ENCODE measurements at places on chromosomes 2 and 18.

DNA sequence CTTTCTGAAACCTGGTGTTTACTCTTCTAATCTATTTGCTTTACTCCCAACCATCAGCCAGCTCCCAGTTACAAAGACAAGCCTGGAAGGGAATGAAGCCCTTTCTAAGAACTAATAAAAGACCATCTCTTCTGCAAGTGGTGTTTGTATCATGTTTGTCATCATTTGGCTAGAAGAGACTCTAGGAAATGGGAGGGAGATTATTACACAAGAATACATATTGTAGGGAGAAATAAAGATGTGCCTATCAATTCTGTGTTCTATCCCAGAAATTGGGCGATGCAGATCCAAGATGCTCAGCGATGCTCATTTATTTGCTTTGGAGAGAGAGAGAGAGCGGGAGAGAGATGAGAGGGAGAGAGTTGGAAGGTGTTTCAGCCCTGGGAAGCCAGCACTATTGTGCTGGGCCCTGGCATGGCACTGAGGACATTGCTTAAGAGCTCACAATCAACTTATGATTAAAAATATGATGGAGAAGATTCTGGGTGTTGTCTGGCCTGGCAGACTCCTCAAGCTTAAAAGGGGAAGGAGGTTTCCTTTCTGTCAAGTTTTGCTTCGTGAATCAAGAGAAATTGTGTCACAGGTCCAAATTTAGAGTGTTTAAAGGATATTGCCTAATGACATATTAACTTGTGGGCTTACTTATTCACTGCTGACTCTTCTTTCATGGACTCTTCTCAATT is 41.8 kb upstream of the AFF3 start:
- no peaks in the 10 kb centered on the region for H3K27me3 ChIP-seq
- H3K4me1 ChIP-seq = no peaks in the 10 kb centered on the region
- no peak overlapping the region for H3K4me3 ChIP-seq
- H3K36me3 ChIP-seq = no peaks in the 10 kb centered on the region
- H3K27ac ChIP-seq = no peak overlapping the region

GRCh38 chr2:65351234-65351947 is 81.0 kb downstream of the SPRED2 start:
- H3K4me1 ChIP-seq = no peaks in the 10 kb centered on the region
- DNase-seq = no peak
- H3K36me3 ChIP-seq = no peaks in the 10 kb centered on the region
- H3K27me3 ChIP-seq = peaks cover 20% of the 10 kb centered on the region
- no peak overlapping the region for H3K27ac ChIP-seq

GRCh38 chr2:199956062-199956380 is 639 bp downstream of the MAIP1 start:
- DNase-seq = no peak
- H3K36me3 ChIP-seq = no peaks in the 10 kb centered on the region
- peak overlapping the region; percentile 98 for H3K27ac ChIP-seq
- H3K4me1 ChIP-seq = peaks cover 55% of the 10 kb centered on the region
- H3K4me3 ChIP-seq = peak overlapping the region; percentile 96
- H3K27me3 ChIP-seq = no peaks in the 10 kb centered on the region

DNA sequence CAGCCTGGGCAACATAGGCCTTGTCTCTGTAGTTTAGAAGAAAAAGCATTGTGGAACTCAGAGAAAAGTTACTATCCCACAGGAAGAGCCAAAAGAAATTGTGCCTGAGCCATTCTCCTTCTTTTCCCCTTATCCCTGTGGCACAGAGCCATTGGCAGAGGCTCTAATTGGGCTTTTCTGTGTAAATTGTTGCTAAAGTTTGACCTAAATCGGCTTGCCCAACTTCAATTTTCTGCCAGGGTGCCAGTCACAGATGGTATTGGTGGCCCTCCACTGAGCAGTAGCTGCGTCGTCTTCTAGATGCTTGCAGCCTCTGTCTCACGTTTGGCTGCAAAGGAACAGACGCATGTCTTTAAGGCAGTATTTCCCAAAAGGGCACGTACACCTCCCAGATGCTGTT is 30.3 kb downstream of the ZNF532 start:
- no peaks in the 10 kb centered on the region for H3K36me3 ChIP-seq
- H3K27ac ChIP-seq = no peak overlapping the region
- no peak overlapping the region for H3K4me3 ChIP-seq
- H3K27me3 ChIP-seq = peaks cover 7% of the 10 kb centered on the region
- DNase-seq = no peak

GRCh38 chr2:117714745-117715417 is 99.6 kb upstream of the DDX18 start:
- no peak overlapping the region for H3K4me3 ChIP-seq
- no peak for DNase-seq
- no peaks in the 10 kb centered on the region for H3K36me3 ChIP-seq
- no peaks in the 10 kb centered on the region for H3K4me1 ChIP-seq
- H3K27ac ChIP-seq = no peak overlapping the region

DNA sequence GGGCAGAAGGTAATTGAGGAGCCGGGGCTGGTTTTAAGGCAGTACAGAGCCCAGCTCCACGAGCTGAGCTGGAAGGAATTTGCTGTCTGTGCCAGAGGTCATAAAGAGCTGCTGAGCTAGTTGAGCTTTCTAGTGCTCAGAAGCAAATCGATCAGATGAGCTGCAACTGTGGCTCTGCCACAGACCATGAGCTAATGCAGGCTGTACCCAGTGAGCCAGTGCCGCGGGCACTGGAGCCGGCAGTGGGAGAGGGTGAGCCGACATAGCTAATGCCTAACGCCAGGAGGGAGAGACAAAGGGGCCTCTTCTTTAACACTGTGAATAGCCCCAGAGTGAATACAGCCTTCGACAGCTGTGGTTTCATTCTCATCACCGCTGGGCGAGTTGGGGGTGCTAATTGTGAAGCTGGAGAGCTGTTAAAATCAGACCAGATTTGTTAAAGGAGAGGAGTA is 410.1 kb upstream of the TCF4 start:
- no peaks in the 10 kb centered on the region for H3K27me3 ChIP-seq
- no peaks in the 10 kb centered on the region for H3K36me3 ChIP-seq
- H3K4me3 ChIP-seq = no peak overlapping the region
- no peak overlapping the region for H3K27ac ChIP-seq

GRCh38 chr2:121266543-121267106 is 18.4 kb downstream of the TFCP2L1 start:
- no peak overlapping the region for H3K27ac ChIP-seq
- no peak overlapping the region for H3K4me3 ChIP-seq
- H3K27me3 ChIP-seq = peaks cover 7% of the 10 kb centered on the region
- no peaks in the 10 kb centered on the region for H3K4me1 ChIP-seq
- no peak for DNase-seq
- H3K36me3 ChIP-seq = no peaks in the 10 kb centered on the region

- no peak for DNase-seq
- no peak overlapping the region for H3K27ac ChIP-seq
- no peaks in the 10 kb centered on the region for H3K36me3 ChIP-seq
Measured at GRCh38 chr2:3633089-3633981, 24.7 kb upstream of the ALLC start.

- H3K36me3 ChIP-seq = no peaks in the 10 kb centered on the region
- no peak overlapping the region for H3K4me3 ChIP-seq
- H3K27me3 ChIP-seq = no peaks in the 10 kb centered on the region
Measured at GRCh38 chr2:221097949-221098348, 474.2 kb downstream of the EPHA4 start.

DNA sequence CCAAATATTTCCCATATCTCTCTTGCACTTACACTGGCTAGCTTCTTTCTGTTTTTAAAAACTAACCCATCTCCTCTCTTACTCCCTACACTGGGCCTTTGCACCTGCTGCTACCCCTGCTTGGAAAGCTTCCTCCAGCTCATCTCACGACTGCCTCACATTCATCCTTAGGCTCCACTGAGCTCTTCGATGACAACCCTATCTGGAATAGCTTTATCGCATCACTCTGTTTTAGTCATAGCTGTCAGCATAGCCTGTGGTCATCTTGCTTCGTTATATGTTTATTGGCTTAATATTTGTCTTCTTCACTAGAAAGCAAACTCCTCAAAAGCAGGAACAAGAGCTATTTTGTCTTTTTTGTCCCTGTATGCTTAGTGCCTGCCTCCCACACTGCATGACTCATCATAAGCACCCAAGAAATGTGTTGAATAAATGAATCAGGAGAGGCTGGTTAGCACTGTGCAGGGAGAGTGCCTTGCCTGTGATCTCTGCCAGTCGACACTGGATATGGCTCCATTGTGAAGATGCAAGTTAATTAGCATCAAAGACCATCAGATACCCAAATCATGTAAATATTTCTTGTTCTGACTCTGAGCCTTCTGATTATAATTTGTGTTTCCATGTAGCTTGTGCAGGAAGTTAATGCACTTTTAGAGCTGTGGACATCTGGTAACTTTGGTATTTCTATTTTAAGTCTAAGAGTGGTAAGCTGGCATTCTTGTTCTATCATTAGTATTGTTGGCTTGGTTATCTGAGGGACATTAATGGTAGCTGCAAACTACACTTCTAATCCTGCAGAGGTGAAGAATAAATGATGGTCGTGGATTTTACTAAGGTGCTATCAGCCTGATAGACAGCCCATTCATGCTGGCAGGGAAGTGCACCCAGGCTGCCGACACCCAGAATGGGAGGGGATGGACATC is 10.3 kb upstream of the DYTN start:
- no peaks in the 10 kb centered on the region for H3K36me3 ChIP-seq
- H3K27me3 ChIP-seq = peaks cover 36% of the 10 kb centered on the region
- H3K27ac ChIP-seq = no peak overlapping the region
- no peak overlapping the region for H3K4me3 ChIP-seq
- H3K4me1 ChIP-seq = no peaks in the 10 kb centered on the region

- H3K36me3 ChIP-seq = peaks cover 10% of the 10 kb centered on the region
- no peaks in the 10 kb centered on the region for H3K27me3 ChIP-seq
- peaks cover 4% of the 10 kb centered on the region for H3K4me1 ChIP-seq
Measured at GRCh38 chr2:120034621-120035020, 21.7 kb downstream of the EPB41L5 start.

GRCh38 chr2:38387887-38388286 is 10.8 kb upstream of the ATL2 start:
- peak overlapping the region; percentile 64 for H3K4me3 ChIP-seq
- no peak for DNase-seq
- peak overlapping the region; percentile 85 for H3K27ac ChIP-seq
- H3K4me1 ChIP-seq = peaks cover 9% of the 10 kb centered on the region

GRCh38 chr2:74092275-74092674 is 55.4 kb downstream of the BOLA3 start:
- H3K27me3 ChIP-seq = no peaks in the 10 kb centered on the region
- no peak overlapping the region for H3K27ac ChIP-seq
- no peak overlapping the region for H3K4me3 ChIP-seq
- no peak for DNase-seq
- H3K4me1 ChIP-seq = peaks cover 2% of the 10 kb centered on the region

DNA sequence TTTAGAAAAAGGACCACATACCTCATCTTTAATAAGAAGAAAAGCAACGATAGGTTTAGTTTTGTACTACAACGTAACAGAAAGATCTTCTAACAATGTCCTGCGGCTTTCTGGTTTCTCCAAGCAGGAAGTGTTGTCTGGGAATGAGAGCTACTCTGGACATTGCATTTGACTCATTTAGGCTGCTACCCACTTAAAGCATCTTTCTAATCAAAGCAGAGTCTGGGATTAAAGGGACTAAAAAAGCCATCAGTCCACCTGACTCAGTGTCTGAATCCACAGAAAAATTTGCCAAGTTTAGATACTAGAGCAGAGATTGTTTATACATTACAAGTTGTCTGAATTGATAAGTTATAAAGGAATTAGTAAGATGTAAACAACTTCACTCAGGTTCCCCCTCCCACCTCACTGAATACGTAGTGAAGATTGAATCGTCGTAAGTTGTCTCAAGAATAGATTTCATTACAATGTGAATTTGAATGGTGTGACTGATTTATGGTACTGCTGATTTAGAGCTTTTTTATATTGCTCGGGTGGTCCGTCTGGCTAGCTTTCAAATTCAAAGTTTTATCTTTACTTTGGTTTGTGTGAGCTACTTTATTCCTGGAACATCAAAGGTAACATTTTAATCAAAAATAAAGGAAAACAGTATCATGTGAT is 70.2 kb upstream of the SMIM21 start:
- no peak overlapping the region for H3K27ac ChIP-seq
- H3K27me3 ChIP-seq = peaks cover 10% of the 10 kb centered on the region
- no peaks in the 10 kb centered on the region for H3K36me3 ChIP-seq
- H3K4me1 ChIP-seq = no peaks in the 10 kb centered on the region
- no peak for DNase-seq

- H3K36me3 ChIP-seq = peaks cover 11% of the 10 kb centered on the region
- H3K27ac ChIP-seq = no peak overlapping the region
- H3K4me3 ChIP-seq = no peak overlapping the region
- no peak for DNase-seq
Measured at GRCh38 chr2:97914691-97915213, 81.0 kb downstream of the TMEM131 start.

DNA sequence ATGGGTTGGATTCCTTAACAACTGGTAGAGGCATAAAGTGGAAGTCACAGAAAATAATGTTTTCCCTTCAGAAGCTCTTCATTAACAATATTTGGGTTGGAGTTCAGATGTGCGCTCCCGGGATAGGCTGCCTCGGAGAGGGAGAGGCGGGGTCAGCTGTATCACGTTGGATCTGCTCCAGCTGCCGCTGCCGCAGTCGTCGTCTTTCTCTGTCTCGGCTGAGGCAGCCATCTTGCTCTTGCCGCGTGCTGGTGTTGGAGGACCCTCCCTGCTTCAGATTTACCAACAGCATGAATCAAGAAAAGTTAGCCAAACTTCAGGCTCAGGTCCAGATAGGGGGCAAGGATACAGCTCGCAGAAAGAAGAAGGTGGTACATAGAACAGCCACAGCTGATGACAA is 35.1 kb downstream of the TANC1 start:
- DNase-seq = no peak
- H3K36me3 ChIP-seq = no peaks in the 10 kb centered on the region
- no peaks in the 10 kb centered on the region for H3K27me3 ChIP-seq
- no peak overlapping the region for H3K4me3 ChIP-seq

DNA sequence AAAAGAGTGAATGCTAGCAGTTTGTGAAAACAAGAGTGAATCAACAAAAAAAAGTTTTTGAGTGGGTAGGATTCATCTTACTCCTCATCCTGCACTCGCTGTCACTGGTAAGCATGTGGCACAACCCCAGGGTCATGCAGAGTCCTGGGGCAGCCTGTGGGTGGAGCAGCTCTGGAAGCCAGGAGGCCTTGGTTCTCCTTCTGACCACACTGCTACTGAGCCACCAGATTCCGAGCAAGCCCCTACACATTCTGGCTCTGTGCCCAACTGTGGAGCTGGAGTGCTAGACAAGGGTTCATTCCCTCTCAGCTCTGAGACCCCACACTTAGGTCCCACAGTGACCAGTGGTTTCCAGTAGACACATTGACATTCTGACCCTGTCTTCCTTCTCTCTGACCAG is 670.6 kb downstream of the BCL11A start:
- H3K27ac ChIP-seq = no peak overlapping the region
- H3K36me3 ChIP-seq = no peaks in the 10 kb centered on the region
- peaks cover 32% of the 10 kb centered on the region for H3K4me1 ChIP-seq
- no peak for DNase-seq
- no peaks in the 10 kb centered on the region for H3K27me3 ChIP-seq

GRCh38 chr2:53252115-53252514 is 515.5 kb upstream of the CHAC2 start:
- H3K36me3 ChIP-seq = no peaks in the 10 kb centered on the region
- H3K4me1 ChIP-seq = no peaks in the 10 kb centered on the region
- peaks cover 3% of the 10 kb centered on the region for H3K27me3 ChIP-seq

Measured in naive thymus-derived CD8-positive, alpha-beta T cell (primary cell).